ENCODE measurements at places on chromosomes 2 and 18.

DNA sequence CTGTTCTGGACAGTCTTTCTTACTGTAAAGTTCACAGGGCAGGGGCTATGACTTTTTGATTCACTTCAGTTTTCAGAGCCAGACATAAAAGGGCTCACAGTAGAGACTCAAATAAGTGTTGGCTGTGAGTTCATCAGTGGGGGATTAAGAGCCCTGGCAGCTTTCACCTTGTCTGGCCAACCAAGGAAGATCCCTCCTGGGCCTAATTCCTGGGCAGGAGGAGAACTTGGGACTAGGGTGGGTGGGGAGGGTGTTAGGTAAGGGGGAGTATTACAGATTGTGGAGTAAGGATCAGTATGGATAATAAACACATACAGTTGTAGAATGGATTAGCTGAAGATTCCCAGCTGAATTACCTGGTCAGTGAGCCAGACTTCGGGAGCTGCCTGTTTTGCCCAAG lies 904 bp upstream of the SFXN5 start:
- DNase-seq: no peak

GRCh38 chr2:58182527-58182926 lies 58.6 kb downstream of the FANCL start:
- no peak for DNase-seq

DNA sequence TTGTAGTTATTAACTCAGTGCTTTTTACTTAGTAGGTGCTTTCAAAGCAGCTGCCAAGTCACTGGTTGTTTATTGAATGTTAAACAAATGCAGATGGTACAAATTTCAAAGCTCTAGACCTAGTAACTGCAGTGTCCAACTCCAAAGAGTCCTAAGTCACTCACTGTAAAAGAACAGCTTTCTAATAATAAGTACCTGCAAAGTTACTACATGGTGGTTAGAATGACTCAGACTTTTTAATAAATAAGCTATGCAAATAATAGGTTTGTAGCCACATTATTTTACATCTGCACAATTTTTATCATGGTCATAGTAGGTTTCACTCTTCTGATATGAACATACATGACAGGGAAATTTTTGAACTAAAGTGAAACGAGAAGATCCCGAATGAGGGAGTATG lies 1620.4 kb upstream of the CELF4 start:
- DNase-seq: no peak

DNA sequence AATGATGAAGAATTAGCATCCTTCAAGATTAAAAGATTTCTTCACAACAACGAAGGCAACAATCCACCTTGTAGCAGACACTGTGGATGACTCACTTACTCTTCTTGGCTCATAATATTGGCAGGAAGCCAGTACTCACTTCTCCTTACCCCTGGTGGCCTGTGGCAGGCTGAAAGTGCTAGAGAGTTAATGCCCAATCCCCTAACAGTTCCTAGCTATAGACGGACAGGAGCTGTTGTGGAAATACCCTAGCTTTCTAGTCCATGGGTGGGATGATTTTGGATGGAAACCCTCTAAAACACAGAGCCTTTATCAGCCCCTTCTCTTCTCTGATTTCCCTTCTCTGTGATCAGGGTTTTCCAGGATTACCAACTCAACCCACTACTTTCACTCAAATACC lies 128.6 kb upstream of the NYAP2 start:
- DNase-seq: peak; percentile 61

- no peak for DNase-seq
Measured at GRCh38 chr2:195477248-195477995, 179.6 kb upstream of the SLC39A10 start.

DNA sequence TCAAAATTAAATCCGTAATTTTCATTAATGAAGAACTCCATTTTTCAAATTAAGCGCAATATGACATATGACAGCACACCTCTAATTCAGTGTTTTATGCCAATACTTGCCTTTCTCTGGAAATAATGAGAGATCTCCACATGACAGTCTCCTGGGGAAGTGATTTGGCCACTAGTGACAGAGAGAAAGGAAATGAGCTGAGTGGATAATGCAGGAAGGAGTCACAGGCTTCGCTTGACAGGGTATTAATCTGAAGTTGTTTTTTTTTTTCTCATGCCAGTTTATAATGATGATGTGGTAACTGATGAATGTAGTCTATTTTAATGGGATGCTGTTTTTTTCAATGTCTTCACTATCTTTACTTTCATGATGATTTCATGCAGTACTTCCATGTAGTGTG lies 1079.4 kb upstream of the GYPC start:
- DNase-seq: no peak

GRCh38 chr2:176455816-176456291 lies 186.6 kb downstream of the MTX2 start:
- peak; percentile 3 for DNase-seq

GRCh38 chr2:83368916-83369315 lies 1090.2 kb downstream of the SUCLG1 start:
- DNase-seq: no peak

- no peak for DNase-seq
Measured at GRCh38 chr2:28348921-28349320, 43.7 kb upstream of the FOSL2 start.

GRCh38 chr2:237919593-237919992 lies 47.2 kb upstream of the UBE2F start:
- DNase-seq: no peak

DNA sequence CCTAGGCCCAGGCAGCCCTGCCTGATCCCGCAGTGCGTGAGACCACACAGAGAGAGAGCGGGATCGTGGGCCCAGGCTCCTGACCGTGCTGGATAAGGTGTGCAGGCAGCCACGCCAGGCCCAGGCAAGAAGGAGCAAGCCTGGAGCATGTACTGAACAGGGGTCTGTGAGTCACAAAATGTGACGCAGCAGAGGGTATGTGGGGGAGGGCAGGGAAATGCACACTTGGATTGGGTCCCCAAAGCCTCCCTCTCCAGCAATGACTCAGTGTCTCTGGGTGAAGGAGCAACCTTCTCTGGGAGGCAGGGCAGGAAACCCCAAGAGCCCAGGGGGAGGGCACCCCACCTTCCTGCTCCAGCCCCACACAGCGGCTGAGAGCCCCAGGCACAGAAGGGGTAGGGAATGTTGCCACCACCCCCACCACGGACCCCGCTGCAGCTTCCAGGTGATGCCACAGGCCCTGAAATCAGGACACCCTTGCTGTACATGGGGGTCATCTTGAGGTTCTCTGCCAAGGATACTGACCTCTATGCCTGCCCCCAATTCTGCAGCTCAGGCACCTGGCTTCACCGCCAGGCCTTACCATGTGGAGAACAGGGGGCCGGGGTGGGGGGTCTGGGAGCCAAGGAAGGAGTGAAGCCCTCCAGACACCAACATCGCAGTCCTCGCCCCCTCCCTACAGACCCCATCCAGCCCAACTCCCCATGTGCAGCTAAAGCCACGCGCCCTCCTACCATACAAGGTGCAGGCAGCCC lies 1.3 kb upstream of the GPC1 start:
- peak; percentile 64 for DNase-seq

DNA sequence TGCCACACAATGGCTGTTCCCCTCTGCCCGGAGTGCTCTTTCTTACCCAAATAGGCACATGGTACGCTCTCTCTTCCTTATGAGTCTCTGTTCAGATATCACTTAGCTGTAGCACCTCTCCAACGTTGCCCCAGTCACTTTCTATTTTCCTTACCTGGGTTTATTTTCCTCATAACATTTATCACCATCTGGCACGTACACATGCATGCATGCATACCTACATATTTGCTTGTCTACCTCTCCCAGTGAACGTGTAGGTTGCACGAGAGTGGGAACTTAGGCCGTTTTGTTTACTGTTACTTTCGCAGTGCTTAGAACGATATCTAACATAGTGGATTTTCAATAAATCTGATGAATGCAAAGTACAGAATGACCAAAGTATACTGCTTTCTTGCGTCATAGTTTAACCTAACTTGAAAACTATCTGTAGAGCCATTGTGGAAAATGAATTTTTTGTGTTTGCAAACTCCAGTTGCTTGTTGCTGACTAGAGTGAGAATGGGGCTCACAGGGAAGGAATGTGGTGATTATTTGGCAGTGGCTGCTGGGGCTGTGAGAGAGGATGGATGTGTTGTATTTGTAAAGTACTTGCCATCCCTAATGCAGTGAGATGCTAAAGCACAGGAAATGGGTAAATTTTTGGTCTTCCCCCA lies 47.1 kb downstream of the ACSL3 start:
- no peak for DNase-seq

DNA sequence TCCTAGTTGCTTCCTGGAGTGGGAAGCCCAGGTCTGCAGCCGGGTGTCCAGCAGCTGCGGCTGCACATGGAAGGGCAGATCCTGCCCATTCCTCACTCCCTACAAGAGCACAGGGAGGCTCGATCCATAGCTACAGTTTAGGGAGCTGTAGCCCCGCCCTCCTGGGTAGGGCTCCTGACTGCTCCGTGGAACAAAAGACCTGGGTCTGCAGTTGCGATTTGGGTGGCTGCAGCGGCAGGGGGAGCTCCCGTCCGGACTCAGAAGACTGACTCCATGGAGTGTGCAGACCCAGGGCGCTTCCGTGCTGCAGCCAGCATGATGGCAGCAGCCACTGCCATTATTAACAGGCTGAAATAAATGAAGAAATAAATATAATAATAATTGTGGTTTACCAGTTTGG lies 157.3 kb downstream of the CTNNA2 start:
- no peak for DNase-seq

GRCh38 chr2:2902547-2903281 lies 474.9 kb downstream of the EIPR1 start:
- DNase-seq: no peak

GRCh38 chr2:169036736-169037440 lies 5.8 kb upstream of the ABCB11 start:
- DNase-seq: no peak

- peak; percentile 75 for DNase-seq
Measured at GRCh38 chr2:31238126-31238905, 4.4 kb downstream of the EHD3 start.

- DNase-seq: no peak
Measured at GRCh38 chr2:98578231-98578630, 30.1 kb downstream of the COA5 start.

DNA sequence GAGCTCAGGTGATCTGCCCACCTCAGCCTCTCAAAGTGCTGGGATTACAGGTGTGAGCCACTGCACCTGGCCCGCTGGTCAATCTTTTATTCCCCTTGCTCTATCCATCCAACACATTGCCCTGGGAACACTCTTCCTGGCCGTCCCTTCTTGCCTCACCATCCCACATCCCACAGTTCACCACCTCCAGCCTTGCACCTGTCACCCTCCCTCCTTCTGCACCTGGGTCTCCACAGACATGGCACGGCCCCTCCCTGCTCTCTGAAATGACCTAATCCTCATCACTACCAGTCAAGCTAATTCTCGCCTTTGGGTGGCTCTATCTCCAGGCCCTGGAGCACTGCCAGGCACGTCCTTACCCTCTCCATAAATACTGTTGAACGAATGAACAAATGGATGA lies 116.9 kb upstream of the TEX51 start:
- DNase-seq: no peak

GRCh38 chr2:230955163-230955737 lies 30.2 kb upstream of the GPR55 start:
- DNase-seq: no peak

GRCh38 chr2:195513119-195513518 lies 143.9 kb upstream of the SLC39A10 start:
- peak; percentile 42 for DNase-seq

GRCh38 chr2:18993756-18994338 lies 364.6 kb downstream of the OSR1 start:
- DNase-seq: no peak

- DNase-seq: no peak
Measured at GRCh38 chr18:8715599-8715998, 10.2 kb downstream of the MTCL1 start.

DNA sequence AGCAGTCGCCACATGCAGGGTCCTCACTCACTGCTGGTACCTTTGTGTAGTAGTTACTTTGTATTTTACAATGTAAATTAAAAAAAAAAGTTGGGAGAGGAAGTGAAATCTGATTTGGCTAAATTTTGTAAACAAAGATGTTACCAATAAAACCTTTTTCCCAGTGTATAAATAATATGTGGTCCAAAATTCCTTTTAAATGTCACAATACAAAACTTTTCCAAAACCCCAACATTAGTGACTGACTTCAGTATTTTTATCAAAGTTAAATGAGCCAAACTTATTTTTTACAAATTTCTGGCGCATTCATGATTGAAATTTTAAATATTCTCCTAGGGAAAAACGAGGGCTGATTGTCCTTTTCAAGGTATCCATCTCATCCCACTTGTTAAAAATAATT lies 239.9 kb downstream of the AGAP1 start:
- DNase-seq: no peak

DNA sequence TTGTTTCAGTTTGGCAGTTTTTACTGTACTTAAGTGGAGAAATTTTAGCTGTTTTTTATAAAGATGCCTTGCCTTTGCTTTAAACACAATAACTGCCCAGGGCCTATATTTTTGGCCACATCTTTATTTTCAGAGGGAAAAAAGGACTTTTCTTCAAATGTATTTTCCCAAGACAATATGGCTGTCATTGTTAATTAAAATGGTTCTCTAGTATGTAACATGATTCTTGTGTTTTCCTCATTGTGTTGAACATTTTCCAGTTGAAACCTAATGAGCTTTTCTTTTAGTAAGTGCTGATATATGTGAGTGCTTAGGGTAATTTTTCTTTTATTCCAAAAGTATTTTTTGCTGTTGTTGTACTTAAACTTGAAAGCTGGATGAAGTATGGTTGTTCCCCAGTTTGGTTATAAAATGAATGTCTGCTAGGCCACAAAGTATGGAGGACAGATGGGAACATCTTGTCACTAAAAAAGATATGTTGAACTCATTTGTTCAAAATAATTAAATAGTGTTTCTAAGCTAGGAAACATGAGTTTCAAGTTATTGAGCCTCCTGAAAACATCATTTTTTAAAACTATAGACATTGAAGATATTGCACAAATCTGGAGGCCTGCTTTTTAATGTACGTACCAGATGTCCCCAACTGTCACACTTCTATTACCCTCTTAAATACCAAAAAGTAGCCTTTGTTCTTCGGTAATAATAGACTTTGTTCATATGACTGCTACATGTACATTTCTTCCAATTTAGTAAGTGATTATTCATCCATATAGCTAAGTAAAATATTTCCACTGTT lies 147.5 kb upstream of the DAPL1 start:
- DNase-seq: no peak

DNA sequence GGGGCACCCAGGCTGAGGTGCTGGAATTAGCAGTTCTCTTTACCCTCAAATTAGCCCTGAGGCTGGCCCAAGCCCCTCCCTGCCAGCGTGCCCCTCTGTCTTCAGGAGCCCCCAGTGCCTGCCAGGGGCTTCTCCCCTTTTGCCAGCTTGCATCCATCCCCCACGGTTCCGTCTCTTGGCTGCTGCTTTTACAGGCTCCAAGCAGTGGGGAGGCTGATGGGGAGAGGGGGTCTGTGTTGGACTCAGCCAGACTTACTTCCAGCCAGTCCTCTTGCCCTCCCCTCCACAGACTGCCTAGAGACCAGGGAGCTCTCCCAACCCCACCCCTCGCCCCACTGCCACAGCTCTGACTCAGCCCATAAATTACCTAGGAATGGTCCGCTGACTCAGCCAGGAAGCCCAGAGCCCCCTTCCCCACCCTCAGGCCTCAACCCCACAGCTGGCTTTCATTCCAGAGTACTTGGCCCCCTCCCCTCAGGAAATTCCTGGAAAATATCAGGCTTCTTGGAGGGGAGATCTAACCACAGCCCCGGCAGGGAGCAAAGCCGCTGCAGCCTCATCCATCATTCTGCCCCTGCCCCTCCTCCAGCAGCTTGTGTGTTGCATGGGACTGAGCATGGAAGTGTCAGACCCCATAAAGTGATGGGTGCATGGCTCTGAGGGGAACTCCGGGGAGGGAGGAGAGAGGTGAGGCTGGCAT lies 184.6 kb downstream of the ZFP36L2 start:
- no peak for DNase-seq

GRCh38 chr2:69382547-69382946 lies 4.5 kb downstream of the GFPT1 start:
- no peak for DNase-seq

GRCh38 chr2:218720048-218721041 lies 9.7 kb downstream of the TTLL4 start:
- DNase-seq: no peak
